CD8-positive, alpha-beta memory T cell (primary cell): ENCODE measurements at places on chromosomes 1 and 21. TPM values are rescaled to one million over a fixed set of nuclear protein-coding genes. Genes with fewer than 3 reads are reported as not detected.

AADACL3 gene
- total RNA-seq = not detected

CRYAA gene
- not detected for total RNA-seq

KRTAP12-2 gene
- total RNA-seq = not detected

NID1 gene
- total RNA-seq = 0.15 TPM

CD5L gene
- not detected for total RNA-seq

IGSF9 gene
- 0.04 TPM for total RNA-seq

KCND3 gene
- not detected for total RNA-seq

OR2L5 gene
- total RNA-seq = not detected

TCHHL1 gene
- total RNA-seq = not detected

SELENON gene
- 10.6 TPM for total RNA-seq

EDARADD gene
- 23.3 TPM for total RNA-seq

NDUFS2 gene
- 93.5 TPM for total RNA-seq

TFF3 gene
- not detected for total RNA-seq

FOXO6 gene
- total RNA-seq = 0.11 TPM

EMC1 gene
- total RNA-seq = 57.0 TPM

TNFRSF18 gene
- 97.1 TPM for total RNA-seq

KRTAP13-2 gene
- total RNA-seq = not detected

SCNM1 gene
- total RNA-seq = 90.9 TPM

B3GALT5 gene
- total RNA-seq = not detected

LCA5L gene
- total RNA-seq = 0.13 TPM

LY9 gene
- 16.5 TPM for total RNA-seq

SH3BGR gene
- 5.8 TPM for total RNA-seq

PTPN22 gene
- total RNA-seq = 66.5 TPM

TRIM58 gene
- total RNA-seq = 0.09 TPM

ASCL5 gene
- 0.22 TPM for total RNA-seq

LYST gene
- total RNA-seq = 76.9 TPM

SPRR1B gene
- not detected for total RNA-seq

CD1B gene
- not detected for total RNA-seq

POTED gene
- not detected for total RNA-seq

KRTAP23-1 gene
- not detected for total RNA-seq

BSND gene
- not detected for total RNA-seq

FRRS1 gene
- 1.6 TPM for total RNA-seq

IVL gene
- not detected for total RNA-seq

DNM3 gene
- total RNA-seq = 0.64 TPM

AMY1A gene
- total RNA-seq = not detected

TSSK3 gene
- 1.1 TPM for total RNA-seq

AKR1A1 gene
- total RNA-seq = 204 TPM

LIPI gene
- not detected for total RNA-seq

UTS2 gene
- 0.27 TPM for total RNA-seq

MAP3K21 gene
- 2.8 TPM for total RNA-seq

CCDC17 gene
- 1.4 TPM for total RNA-seq

AKT3 gene
- 47.3 TPM for total RNA-seq

GNAT2 gene
- 1.5 TPM for total RNA-seq

PLPPR5 gene
- not detected for total RNA-seq

STUM gene
- total RNA-seq = not detected

ETNK2 gene
- total RNA-seq = 0.91 TPM

ERICH3 gene
- not detected for total RNA-seq

RNU1-1 gene
- total RNA-seq = 1,300 TPM

PDZK1IP1 gene
- not detected for total RNA-seq

IL20 gene
- not detected for total RNA-seq

NGF gene
- not detected for total RNA-seq

RNF187 gene
- total RNA-seq = 128 TPM

ANGPTL3 gene
- total RNA-seq = not detected

SPRR5 gene
- total RNA-seq = not detected

PTGS2 gene
- total RNA-seq = 3.7 TPM

AZIN2 gene
- total RNA-seq = 2.1 TPM
